ENCODE measurements at places on chromosomes 11 and 22. TPM values are rescaled to one million over a fixed set of nuclear protein-coding genes. Genes with fewer than 3 reads are reported as not detected.
A peak's percentile ranks its signal among the peaks of the same experiment; 100 is the strongest.

The SLC5A4 gene
- 0.03 TPM for polyA plus RNA-seq

The RIMBP3C gene
- polyA plus RNA-seq = 0.13 TPM

The PYGM gene
- 2.1 TPM for polyA plus RNA-seq

The OR5M11 gene
- polyA plus RNA-seq = not detected

The GGTLC2 gene
- not detected for polyA plus RNA-seq

GRCh38 chr11:30586251-30587144, at the start of gene MPPED2:
MPPED2 (minus strand) TSS chr11:30586353; CDS start chr11:30580373, 5,980 bp downstream.
- H3K4me1 ChIP-seq = peaks cover 4% of the 10 kb centered on the region
- no peak within 1 kb of the TSS for H3K27ac ChIP-seq
- DNase-seq = peak; percentile 83
- H3K4me3 ChIP-seq = peak within 1 kb of the TSS; percentile 59
- peaks cover 43% of the 10 kb centered on the region for H3K27me3 ChIP-seq

DNA sequence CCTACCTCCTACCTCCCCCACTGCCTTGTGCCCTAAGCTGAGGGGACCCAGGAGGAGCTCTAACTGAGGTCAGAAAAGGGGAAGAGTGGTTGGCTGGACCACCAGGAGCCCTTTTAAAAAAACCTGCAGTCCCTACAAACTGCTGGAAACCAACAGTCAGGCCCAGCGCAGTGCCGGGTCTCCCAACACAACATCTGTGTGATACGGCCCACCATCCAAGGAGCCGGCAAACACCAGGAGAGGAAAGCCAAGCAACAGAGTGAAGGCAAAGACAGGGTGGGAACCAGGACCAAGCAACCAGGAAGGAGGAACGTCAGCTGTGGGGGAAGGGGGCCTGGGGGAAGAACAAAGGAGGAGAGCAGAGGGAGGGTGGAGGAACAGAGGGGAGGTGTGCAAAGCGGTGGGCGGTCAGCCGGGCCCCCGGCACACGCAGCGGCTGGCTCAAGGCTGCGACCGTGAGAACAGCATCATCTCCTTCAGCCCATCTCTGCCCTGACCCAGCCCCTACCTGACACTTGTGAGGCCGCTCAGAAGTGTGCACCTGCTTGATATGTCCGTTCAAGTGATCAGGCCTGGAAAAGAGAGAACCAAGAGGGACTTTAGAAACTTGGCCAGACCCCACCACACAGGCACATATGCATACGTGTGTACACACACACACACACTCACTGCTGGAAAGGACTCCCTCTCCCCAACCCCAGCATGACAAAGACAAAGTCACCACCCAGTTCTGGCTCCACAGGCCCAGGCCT, 3.6 kb downstream of the PATZ1 start:
- peaks cover 68% of the 10 kb centered on the region for H3K36me3 ChIP-seq
- DNase-seq = no peak
- peaks cover 36% of the 10 kb centered on the region for H3K4me1 ChIP-seq
- H3K27me3 ChIP-seq = no peaks in the 10 kb centered on the region
- peak overlapping the region; percentile 83 for H3K27ac ChIP-seq

- DNase-seq = no peak
- H3K4me3 ChIP-seq = no peak overlapping the region
- no peaks in the 10 kb centered on the region for H3K36me3 ChIP-seq
- no peaks in the 10 kb centered on the region for H3K27me3 ChIP-seq
Measured at GRCh38 chr11:112828421-112828820, 132.8 kb upstream of the NCAM1 start.

- H3K27me3 ChIP-seq = no peaks in the 10 kb centered on the region
- no peak overlapping the region for H3K27ac ChIP-seq
- DNase-seq = no peak
- no peak overlapping the region for H3K4me3 ChIP-seq
- peaks cover 23% of the 10 kb centered on the region for H3K4me1 ChIP-seq
- H3K36me3 ChIP-seq = no peaks in the 10 kb centered on the region
Measured at GRCh38 chr22:50325444-50326224, 1.2 kb downstream of the DENND6B start.

DNA sequence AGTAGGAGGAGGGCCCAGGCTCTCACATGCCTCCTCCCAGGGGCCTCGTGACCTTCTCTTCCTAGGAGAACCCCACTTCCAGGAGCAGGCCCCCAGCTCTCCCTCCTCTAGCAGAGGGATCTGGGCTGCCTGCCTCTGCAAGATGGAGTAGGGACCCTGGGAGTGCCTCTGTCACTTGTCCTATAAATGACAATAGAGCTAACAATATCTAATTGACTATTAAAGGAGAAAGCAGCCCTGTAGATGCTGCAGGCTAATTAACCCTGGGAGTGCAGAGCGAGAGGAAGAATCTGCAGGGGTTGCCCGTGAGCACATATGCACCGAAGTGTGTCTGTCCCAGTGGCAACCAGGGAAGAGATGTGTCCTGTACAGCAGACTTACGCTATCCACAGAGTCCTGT, 184.4 kb downstream of the GRIK4 start:
- no peak for DNase-seq
- H3K4me3 ChIP-seq = no peak overlapping the region
- no peaks in the 10 kb centered on the region for H3K36me3 ChIP-seq
- no peak overlapping the region for H3K27ac ChIP-seq
- no peaks in the 10 kb centered on the region for H3K4me1 ChIP-seq

DNA sequence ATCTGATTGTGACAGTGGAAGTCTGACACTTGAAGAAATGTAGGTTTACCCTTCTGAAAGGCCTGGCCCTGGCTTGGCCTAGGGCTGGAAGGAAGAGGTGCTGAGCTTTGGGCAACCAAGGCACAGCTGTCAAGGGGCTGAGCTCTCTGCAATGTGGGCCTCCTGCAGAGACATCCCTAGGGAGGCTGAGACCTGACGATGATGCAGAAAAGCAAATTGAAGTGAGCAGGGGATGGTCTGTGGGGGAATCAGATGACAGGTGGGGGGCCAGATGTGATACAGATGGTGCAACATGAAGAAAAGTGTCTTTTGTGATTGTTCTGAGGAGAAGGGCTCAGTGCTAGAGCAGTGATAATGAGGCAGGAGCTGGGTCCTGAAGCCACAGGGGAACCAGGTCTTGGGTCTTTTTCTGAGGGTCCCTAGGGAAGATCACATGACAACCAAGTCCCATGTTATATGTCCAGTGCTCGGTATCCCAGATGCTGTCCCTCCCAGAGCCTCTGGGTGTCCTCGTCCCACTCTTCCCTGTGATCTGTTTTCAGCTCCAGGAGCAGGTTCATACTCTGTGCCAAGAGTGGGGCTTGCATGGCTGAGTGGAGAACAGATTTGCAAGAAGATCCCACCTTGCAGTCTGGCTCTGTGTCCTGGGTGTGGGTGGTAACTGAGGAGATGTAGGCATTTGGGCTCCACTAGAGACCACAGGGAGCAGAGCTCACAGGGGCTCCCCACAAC, 79.9 kb upstream of the VPREB1 start:
- H3K27me3 ChIP-seq = no peaks in the 10 kb centered on the region
- no peaks in the 10 kb centered on the region for H3K36me3 ChIP-seq
- peak overlapping the region; percentile 88 for H3K27ac ChIP-seq

- H3K4me3 ChIP-seq = no peak overlapping the region
- no peaks in the 10 kb centered on the region for H3K4me1 ChIP-seq
- peaks cover 100% of the 10 kb centered on the region for H3K36me3 ChIP-seq
- no peak overlapping the region for H3K27ac ChIP-seq
Measured at GRCh38 chr22:41340357-41340756, 39.0 kb downstream of the ZC3H7B start.

DNA sequence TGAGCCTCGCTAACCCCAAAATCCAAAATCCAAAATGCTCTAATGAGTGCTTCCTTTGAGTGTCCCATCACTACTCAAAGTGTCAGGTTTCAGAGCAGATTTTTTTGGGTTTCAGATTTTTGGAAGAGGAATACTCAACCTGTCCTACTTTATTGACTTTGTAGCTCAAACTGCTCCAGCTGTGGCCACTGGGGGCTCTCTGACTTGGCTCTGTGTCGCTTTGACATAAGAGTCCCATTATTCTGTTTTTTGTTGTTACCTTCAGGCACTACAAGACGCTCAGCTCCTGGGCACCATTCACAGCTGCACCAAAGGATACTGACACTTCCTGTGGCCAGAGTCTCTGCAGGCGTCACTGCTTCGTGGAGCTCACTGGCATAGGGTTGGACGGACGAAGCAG, 41.1 kb downstream of the PHF21B start:
- no peak overlapping the region for H3K4me3 ChIP-seq
- DNase-seq = no peak
- no peaks in the 10 kb centered on the region for H3K36me3 ChIP-seq
- no peaks in the 10 kb centered on the region for H3K4me1 ChIP-seq
- no peaks in the 10 kb centered on the region for H3K27me3 ChIP-seq

DNA sequence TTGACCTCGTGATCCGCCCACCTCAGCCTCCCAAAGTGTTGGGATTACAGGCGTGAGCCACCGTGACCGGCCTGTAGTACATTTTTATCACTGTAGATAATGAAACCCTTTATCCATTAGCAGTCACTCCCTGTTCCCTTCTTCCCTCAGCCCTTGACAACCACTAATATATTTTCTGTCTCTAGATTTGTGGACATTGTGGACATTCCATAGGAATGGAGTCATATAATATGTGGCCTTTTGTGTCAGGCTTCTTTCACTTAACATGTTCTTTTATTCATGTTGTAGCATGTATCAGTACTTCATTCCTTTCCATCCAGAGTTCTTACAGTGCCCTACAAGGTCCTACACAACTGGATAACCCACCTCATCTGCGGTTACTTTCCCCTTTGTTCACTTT, 30.5 kb downstream of the RRM1 start:
- DNase-seq = no peak
- H3K27ac ChIP-seq = no peak overlapping the region
- H3K27me3 ChIP-seq = no peaks in the 10 kb centered on the region
- peaks cover 78% of the 10 kb centered on the region for H3K36me3 ChIP-seq
- no peaks in the 10 kb centered on the region for H3K4me1 ChIP-seq
- H3K4me3 ChIP-seq = no peak overlapping the region

- H3K27ac ChIP-seq = no peak overlapping the region
- no peaks in the 10 kb centered on the region for H3K36me3 ChIP-seq
- H3K4me3 ChIP-seq = no peak overlapping the region
- H3K27me3 ChIP-seq = no peaks in the 10 kb centered on the region
Measured at GRCh38 chr11:20351136-20351535, 12.4 kb upstream of the HTATIP2 start.

DNA sequence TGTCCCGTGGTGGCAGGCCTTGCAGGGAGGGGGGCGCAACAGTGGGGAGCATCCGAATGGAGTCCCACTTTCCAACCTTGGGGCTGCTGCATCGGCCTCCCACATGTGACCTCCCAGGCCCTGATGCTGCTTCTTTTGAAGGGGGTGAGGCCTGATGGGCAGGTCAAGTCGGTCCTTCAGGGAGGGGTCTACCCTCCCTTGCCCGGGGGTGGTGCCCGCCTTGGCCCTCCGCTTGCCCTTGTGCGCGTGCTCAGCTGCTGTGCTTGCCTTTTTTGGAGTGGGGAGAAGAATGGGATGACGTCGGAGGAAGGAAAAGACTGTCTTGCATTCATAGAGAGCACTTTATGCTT, 66.9 kb downstream of the PRDM11 start:
- DNase-seq = no peak
- no peak overlapping the region for H3K4me3 ChIP-seq
- peaks cover 45% of the 10 kb centered on the region for H3K36me3 ChIP-seq
- no peaks in the 10 kb centered on the region for H3K27me3 ChIP-seq

DNA sequence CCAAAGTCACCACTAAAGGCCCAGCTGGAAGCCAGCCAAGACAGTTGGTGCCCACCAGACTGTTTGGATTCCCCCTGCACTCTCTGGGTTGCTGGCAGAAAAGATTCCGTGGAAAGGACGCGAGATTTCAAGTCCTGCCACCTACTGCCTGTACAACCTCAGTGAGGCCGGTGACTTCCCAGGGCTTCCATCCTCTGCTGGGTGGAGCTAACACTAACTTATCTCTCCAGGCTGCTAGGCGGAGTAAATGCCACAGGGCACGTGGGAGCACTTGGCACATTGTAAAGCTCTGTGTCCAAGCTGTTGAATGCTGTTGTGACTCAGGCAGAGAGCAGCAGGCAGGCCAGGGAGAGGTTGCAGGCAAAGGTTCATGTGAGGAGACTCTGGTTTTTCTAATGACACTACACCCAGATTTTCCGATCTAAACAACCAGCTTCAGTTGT, 50.9 kb upstream of the CDON start:
- DNase-seq = peak; percentile 59
- no peak overlapping the region for H3K4me3 ChIP-seq
- H3K27ac ChIP-seq = no peak overlapping the region
- no peaks in the 10 kb centered on the region for H3K27me3 ChIP-seq
- no peaks in the 10 kb centered on the region for H3K36me3 ChIP-seq
- H3K4me1 ChIP-seq = no peaks in the 10 kb centered on the region
